Esophagus mucosa (tissue), 1 donor: ENCODE measurements at places on chromosomes 3 and 15.

- ATAC-seq: no peak
These were observed 8.2 kb downstream of the GRIP2 start for GRCh38 chr3:14531856-14532395.

GRCh38 chr3:156787001-156787400 is 39.2 kb upstream of the LEKR1 start:
- no peak for ATAC-seq

- ATAC-seq: peak; percentile 66
These were observed 543 bp downstream of the ARPIN start for GRCh38 chr15:89912145-89912673.

DNA sequence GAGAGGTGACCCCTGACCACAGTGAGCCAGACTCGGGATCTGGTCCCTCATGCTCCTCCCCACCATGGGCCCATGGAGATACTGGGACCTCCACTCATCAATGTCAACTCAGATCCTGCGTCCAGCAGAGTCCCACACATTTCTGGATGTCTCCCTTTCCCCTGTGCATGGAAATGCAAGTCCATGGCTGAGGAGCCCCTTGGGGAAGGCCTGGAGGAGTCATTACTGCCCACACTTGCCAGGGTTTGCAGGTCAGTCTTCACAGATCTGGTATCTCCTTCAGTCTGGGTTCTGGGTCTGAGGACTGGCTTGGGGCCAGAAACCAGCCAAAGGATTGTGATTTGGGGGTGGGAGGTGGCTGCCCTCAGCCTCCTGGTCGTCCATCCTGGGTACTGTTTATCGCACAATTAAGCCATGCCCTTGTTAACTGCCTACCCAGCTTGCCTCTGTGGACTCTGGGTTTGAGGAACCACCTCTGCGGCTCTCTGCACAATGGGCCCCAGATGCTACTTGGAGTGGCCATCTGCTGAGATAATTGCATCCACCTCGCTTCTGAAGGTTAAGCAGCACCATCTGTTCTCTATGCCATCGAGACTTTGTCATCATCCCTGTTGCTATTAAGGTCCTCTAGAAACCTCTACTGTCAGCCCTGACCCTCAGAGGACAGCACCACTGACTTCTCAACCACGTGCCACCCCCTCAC is 49.9 kb upstream of the KLF13 start:
- no peak for ATAC-seq

DNA sequence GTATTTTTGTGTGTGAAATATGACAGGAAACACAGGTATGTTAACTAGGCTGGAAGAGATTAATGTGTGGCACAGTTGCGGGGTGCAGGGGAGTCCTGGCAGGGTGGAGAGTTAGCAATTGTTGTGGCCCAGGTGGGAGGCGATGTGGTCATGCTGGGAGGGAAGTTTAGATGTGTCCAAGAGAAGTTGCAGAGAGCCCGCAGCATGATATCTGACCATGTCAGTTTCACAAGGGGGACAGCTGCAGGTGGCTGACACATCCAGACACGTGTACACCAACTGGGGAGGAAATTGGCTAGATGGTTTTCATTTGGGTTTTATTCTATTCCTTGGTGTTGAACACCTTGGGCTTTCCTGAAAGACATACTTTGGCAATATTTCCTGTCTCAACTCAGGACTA is 172.8 kb upstream of the RGMA start:
- ATAC-seq: no peak

- ATAC-seq: no peak
These were observed 584.2 kb upstream of the DPPA4 start for GRCh38 chr3:109921509-109921908.

DNA sequence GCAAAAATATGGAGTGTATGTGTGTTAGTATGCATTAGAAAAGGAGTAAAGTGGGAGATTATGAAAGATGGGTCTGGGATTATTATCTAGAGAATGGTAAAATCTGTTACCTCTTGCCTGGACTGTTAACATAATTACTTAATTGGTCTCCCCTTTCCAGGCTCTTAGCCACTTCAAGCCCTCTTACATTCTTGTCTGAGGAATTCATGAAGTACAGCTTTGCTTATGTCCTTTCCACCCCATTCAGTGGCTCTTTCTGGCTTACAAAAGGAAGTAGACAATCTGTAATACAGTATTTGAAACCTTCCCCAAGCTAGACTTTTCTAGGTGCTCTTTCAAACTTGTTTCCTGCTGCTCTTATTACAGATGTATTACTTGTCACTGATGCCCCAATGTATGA is 129.8 kb downstream of the MBNL1 start:
- ATAC-seq: no peak

DNA sequence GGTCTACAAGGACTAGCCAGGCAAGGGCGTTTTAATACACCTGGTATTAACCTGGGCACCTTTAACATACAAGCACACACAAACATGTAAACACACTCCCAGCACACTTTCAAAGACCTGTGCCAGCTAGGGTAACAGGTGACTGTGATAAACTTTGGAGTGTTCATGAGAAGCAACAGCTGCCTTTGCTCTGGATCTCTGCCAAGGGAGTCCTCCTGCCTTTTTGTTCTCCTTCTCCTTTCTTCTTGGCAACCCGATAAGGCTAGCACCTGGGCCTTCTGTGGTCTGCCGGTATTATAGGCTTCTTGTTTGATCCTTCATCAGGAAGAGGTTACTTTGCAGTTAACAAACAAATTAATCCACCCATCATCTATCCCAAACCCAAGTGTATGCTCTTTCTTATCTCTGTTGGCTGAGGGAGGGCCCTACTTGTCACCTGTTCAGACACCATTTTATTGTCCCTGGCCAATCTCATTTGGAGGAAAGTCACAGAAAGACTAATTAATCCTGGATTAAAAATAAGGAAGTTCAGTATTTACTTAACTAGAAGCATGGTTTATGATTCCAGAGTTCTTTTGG is at the start of gene RETNLB:
Gene RETNLB, minus strand, starts transcription at position 7 of the 579 bp plus-strand sequence. CDS start 225 bp downstream, outside the sequence.
- no peak for ATAC-seq

- no peak for ATAC-seq
These were observed 253.8 kb upstream of the COL8A1 start for GRCh38 chr3:99384596-99384995.

DNA sequence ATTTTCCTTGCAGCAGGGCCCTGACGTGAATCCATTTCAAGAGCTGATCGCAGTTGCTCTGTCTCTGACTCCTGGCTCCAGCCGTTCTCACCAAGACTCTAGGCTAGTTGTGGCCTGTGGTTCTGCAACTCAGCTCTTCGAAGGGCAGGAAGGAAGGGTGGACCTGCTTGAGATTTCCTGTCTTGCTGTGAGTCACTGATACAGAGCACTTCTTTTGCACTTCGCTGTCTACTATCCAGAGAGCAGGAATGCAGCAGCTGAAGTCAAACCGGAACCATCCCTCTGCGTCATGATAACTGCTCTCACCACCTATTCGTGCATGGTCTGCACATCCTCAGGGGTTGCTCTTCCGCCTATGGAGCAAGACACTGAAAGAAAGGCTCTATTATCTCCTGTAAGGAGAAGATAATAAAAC is 59.7 kb downstream of the RAP2B start:
- peak; percentile 99 for ATAC-seq

DNA sequence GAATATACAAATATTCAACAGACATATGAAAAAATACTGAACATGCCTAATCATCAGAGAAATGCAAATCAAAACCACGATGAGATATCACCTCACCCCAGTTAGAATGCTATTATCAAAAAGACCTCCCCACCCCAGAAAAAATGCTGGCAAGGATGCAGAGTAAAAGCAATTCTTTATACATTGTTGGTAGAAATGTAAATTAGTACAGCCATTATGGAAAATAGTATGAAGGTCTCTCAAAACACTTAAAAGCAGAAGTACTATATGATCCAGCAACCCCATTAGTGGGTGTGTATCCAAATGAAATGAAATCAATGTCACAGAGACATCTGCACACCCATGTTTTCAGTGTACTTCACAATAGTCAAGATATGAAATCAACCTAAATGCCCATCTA is 308.7 kb downstream of the CHST2 start:
- no peak for ATAC-seq

GRCh38 chr3:58059349-58060321 is 51.4 kb downstream of the FLNB start:
- peak; percentile 24 for ATAC-seq

GRCh38 chr15:36778531-36778930 is 199.1 kb downstream of the CDIN1 start:
- no peak for ATAC-seq

DNA sequence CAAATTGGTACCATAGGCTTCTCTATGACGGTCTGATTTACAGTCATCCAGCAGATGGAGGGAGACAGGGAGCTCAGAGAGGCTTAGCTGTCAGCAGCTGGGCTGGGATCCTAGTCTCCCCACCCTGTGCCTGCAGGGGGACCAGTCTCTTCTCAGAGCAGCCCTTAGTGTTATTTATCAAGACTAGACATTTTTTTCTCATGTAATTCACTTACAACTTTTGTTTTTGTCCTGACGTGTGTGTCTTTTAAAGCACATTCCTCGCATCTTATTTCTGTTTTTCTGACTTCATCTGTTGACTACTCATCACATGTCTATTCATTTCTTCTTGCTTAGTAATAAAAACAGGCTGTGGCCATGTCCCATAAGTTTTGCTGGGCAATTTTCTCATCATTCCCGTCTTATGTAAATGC is 116.1 kb downstream of the KLF13 start:
- ATAC-seq: peak; percentile 26

DNA sequence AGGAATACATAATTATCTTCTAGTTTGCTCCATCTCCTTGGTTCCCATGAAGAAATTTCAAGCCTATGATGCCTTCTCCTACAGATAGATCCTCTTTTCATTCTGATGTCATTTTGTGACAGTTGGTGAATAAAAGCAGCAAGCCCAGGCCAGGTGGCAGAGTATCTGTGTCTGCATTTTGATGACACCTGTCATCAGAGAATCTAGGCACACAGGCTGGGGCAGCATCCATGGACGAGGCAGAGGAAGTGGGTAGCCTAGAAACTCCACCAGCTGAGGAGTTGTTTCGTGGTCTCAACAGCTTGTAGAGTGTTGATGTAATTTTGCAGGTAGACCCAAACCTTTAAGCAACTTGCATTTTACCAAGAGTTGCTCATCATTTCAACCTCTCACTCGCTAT is 269.8 kb downstream of the FEZF2 start:
- ATAC-seq: no peak

GRCh38 chr3:4162096-4162495 is 141.1 kb upstream of the SETMAR start:
- ATAC-seq: no peak

- ATAC-seq: no peak
These were observed 7.8 kb downstream of the RFT1 start for GRCh38 chr3:53122255-53122932.

GRCh38 chr3:103308921-103309320 is 874.1 kb downstream of the ZPLD1 start:
- ATAC-seq: no peak

GRCh38 chr3:54954022-54954421 is 26.2 kb upstream of the LRTM1 start:
- no peak for ATAC-seq

DNA sequence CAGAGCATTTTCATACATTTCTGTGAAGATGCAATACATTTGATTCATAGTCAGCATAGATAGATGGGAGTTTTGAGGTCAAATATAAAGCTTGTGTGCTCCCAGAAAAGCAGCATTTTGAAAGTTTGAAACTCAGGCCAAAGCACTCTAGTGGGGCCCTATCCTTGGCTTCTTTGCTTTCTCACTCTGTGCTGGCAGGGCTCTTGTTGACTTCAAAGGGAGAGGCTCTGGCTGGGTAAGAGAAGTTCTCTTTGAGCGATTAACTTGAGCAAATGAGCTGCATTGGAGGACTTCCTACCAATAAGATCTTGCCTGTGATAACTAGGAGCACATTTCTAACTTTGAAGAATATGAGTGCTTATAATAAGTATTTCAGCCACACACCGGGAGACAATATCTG is 214.0 kb upstream of the RARB start:
- no peak for ATAC-seq

DNA sequence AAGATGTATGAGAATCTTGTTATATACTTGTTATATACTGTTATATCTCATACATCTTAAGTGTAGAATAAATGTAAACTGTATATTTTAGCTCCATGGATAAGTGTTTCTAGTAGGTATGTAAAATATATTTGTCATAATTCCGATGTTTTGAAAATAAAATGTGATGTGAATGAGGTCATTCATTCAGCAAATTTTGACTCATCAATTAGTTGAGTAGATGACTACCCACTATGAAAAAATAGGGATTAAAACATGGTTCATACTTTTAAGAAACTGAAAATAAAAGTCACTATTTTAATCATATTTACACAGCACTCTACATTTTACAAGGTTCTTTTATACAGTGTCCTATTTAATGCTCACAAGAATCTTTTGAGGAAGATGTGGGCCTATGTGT is 28.4 kb upstream of the CNTN3 start:
- ATAC-seq: no peak

GRCh38 chr15:85557385-85557784 is 177.0 kb downstream of the AKAP13 start:
- no peak for ATAC-seq

GRCh38 chr3:57163751-57164150 is 1.4 kb downstream of the IL17RD start:
- ATAC-seq: no peak

DNA sequence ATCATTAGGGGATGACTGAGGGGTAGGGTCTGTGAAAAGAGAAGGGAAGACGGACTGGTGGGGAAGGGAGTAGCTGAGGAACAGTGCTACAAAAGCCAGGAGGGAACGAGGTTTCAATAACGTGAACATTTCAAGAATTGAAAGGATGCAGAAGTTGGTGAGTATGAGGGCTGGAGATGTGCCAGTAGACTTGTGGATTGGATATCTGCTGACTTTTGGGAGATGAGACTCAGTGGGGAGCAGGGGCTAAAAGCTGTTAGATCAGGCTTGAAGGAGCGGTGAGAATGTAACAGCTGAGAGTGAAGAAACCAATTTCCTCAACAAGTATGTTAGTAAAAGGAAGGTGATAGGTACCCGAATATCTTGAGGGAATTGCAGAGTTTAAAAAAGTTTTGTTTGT is 65.2 kb downstream of the GTPBP8 start:
- no peak for ATAC-seq

GRCh38 chr3:55445551-55445950 is 41.6 kb downstream of the WNT5A start:
- no peak for ATAC-seq
